ENCODE measurements at places on chromosomes 2 and 18.
A peak's percentile ranks its signal among the peaks of the same experiment; 100 is the strongest.

GRCh38 chr2:225041207-225041850 is 939 bp downstream of the DOCK10 start:
- DNase-seq, result peak; percentile 71

- DNase-seq, result no peak
These were observed 236.5 kb downstream of the NDUFA10 start for GRCh38 chr2:239788576-239789098.

GRCh38 chr18:79786786-79787526 is 10.8 kb upstream of the KCNG2 start:
- no peak for DNase-seq

GRCh38 chr2:3703757-3704355 is 481 bp downstream of the DCDC2C start:
- no peak for DNase-seq

DNA sequence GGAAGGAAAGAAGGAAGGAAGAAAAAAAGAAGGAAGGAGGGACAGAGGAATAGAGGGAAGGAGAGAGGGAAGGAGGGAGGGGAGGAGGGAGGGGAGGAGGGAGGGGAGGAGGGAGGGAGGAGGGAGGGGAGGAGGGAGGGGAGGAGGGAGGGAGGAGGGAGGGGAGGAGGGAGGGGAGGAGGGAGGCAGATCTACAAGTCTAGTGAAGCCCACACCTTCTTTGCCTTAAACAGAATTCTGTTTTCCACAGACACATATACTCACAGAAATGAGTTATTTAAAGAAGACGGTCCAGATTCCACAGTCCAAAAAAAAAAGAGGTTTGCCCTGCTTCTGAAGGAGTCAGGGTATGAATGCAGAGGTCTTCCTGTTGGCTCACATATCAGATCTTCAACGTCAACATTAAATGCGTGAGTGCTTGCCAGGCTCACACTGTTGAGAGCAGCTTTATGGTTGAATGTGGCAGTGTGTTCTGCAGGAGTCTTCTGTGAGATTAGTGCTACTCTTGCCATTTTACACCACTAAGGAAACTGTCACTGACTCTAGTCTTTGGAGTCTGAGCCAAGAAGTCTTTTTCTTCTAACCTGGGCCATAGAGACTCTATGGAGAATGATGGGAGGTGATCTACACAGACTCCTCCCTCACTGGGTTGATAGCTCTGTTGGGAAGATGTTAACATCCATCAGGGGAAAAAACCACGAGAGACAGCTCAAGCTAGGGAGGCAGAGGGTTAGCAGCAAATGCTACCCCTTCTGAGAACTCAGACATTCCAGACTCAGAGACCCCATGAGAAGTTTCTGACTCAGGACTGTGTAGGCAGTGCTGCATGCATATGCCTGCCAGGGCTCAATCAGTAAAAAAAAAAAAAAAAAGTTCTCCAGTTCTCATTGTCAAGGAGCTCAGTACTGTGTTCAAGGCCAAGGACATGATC is 23.3 kb downstream of the PAX8 start:
- DNase-seq, result no peak

DNA sequence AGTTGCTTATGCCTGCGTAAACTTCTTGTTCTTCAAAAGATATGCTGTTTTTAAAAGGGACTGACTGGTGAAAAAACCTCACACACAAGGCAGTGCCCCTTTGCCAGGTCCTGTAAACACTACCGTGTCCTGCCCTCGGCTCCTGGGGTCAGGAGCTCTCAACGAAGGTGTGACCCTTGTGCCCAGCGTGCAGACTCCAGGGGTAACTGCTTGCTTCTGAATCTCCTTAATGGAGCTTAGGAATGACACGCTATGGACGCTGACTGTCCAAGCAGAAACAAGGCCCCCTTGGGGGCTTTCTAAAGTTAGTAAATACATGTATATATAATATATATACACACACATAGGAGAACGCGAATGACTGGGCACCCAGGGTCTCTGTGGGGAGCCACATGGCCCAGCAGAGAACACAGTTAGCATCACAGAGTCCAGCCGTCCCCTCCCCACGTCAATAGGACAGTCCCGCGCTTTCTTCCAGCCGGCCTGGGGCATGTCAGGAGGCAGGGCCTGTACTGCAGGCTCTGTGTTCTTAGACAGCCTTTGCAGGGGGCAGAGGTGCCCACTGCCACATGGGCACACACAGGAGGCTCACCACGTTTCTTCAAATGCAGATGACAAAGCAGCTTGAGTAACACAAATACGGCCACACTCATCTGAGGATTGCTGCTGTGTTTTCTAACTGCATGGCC is 96.1 kb downstream of the HDAC4 start:
- DNase-seq, result no peak

DNA sequence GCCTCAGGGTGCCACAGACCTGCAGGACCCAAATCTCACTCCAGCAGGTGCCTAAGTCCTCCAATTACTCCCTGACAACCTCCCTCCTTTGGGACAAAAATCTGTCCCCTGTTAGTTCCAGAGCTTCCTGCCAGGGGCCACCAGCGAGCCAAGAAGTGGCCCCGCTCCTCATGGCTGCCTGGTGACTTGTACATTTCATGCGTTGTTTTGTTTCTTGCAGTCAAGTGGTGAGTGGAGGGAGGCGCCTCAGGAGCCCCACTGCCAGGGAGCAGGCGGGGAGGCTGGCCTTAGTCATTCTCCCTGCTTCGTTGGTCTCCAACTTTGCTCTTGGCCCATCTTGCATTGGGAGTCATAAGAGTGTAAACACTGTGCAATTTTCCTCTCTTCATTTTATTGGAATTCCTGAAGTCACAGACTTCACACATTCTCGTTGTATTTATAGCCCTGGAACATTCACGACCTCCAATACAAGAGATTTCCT is 81.3 kb downstream of the KCNF1 start:
- DNase-seq, result no peak

DNA sequence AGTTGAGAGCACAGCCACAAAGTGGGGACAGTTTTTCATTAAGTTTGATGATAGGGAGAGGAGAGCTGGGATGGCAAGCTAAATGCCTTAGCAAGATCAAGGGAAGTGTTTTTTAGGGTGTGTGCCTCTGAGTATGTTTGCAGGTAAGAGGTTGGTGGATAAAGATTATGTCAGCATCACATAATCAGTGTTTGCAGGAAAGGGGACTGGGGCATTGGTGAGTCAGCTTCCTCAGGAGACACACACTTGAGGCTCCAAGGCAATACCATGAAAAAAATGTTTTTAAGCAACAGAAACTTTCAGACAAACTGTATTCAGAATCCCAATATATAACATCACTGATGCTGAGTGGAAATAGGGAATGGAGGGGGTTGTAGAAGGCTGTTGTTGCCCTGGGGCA is 25.4 kb upstream of the DTNB start:
- no peak for DNase-seq

GRCh38 chr2:16413947-16414346 is 251.7 kb downstream of the CYRIA start:
- no peak for DNase-seq

DNA sequence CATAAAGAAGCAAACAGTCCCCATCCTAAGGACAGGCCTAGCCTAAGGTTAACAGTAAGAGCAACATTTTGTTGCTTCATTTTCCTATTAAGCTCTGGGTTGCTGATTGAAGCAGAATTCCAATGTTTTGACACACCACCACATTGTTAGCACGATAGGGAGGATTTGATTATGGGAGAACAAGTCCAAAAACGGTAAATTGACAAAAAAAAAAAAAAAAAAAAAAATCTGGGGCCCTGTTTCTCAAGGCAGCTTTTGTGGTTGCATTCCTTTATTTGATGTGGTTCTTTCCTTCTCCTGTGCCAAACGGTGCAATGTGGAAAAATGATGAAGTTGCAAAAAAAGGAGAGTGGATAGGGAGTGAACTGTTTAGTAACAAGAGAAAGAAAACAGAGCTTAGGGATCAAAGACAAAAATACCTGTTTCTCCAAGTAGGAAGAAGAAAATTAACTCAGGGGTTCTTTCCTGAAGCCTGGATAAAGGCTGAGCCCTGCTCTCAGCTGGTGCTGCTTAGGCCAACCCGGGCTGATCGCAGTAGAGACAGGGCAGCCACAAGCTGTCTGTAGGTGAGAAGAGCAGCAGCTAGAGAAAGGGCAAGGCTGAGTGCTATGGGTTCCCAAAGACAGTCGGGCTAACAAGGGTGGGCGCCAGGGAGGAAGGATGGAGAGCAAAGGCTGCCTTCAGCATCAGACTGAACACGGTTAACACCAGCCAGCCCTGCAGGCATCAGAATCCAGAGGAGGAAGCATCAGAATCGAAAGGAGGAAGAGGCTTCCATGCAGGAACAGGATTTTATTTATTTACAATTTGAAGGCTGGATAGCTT is 167.8 kb upstream of the FOSL2 start:
- no peak for DNase-seq

DNA sequence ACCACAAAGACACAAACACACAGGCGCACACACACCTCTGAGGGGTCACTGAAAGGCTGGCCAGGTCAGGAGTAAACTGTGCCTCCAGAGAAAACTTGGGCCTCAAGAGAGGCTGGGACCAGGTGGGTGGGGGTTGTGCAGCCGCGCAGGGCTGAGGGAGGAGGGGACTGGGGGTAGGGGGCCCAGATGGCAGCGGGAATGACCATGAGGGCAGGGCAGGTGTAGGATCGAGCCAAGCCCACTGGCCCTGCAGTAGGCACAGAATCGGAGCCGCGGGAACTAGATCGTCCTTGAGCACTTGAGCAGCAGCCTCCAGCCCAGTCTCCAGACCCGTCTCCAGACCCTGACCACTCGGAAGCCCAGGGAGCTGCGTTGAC is 36.8 kb downstream of the ANKMY1 start:
- DNase-seq, result no peak

DNA sequence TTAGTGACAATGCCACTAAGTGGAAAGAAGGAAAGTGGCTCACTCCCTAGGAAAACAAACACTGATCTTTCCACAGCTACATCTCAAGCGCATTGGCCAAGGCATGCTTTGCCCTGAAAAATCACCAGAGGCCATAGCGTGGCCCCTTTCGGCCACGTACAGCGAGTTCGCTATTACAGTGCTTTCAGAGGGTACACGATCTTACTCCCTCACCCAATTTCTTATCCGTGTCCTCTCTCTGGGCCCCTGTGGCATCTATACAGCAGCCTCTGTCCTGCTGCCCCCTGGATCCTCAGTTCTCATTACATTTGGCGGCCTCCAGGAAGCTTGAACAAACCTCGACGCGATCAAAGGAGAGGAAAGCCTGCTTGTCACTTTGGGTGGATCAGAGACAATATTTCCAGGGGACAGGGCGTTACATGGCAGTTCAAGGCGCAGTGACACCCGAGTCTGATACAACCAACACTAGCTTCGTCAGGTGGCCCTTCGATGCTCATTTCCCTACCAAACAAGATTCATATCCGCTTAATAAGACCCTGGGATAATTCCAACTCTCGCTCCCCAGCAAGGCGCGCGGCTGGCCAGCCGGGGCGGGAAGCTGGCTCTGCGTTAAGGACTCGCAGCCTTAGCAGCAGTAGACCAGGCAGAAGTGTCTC is 941 bp downstream of the SKOR2 start:
- no peak for DNase-seq

GRCh38 chr2:228986961-228987360 is 284.1 kb downstream of the PID1 start:
- no peak for DNase-seq

DNA sequence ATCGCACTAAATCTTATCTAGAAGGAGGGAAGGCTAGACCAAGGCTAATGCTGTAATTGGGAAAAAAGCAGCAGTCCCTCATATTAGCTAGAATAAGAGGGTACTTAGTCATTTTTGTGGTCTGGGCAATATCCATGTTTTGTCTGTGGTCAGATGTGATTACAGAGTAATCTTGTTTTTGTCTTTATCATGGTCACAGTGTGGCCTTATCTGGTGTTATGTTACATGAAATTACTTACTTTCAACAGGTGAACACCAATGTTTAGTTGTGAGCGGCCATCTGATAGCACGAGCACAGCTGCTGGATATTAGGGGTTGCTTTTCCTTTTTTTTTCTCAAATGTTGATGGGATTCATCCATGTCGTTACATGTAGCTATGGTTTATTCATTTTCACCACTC is 23.7 kb upstream of the PLEKHM3 start:
- no peak for DNase-seq

GRCh38 chr2:232537079-232537478 is 2.4 kb upstream of the CHRNG start:
- DNase-seq, result no peak

DNA sequence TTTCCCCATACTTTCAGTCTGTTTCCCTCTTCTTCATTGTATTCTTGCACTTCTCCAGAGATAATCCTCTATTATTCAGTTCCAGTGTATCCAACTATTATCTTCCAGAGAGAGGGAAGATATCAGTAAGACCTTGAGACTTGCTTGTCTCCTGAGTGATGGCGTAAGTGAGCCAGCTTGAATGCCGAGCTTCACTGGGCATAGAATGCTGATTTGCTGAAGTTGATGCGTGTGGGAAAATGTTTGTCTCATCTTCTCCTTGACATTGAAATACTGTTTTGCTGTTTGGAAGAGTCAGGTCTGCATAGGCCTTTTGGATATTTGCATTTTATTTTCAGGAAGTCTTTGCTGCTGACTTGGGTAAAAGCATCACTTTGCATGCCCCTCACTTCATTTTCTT is 41.1 kb upstream of the MGAT5 start:
- no peak for DNase-seq

GRCh38 chr2:42053791-42054701 is 6.2 kb downstream of the PKDCC start:
- DNase-seq, result no peak

- no peak for DNase-seq
These were observed 62.5 kb downstream of the DAW1 start for GRCh38 chr2:227933884-227934283.

GRCh38 chr2:239236043-239236807 is 164.6 kb downstream of the HDAC4 start:
- DNase-seq, result no peak

GRCh38 chr2:197835293-197835692 is 30.9 kb downstream of the PLCL1 start:
- DNase-seq, result no peak

- no peak for DNase-seq
These were observed 165.5 kb downstream of the HDAC4 start for GRCh38 chr2:239235311-239235710.

- no peak for DNase-seq
These were observed 8.7 kb downstream of the STK17B start for GRCh38 chr2:196162586-196163175.

DNA sequence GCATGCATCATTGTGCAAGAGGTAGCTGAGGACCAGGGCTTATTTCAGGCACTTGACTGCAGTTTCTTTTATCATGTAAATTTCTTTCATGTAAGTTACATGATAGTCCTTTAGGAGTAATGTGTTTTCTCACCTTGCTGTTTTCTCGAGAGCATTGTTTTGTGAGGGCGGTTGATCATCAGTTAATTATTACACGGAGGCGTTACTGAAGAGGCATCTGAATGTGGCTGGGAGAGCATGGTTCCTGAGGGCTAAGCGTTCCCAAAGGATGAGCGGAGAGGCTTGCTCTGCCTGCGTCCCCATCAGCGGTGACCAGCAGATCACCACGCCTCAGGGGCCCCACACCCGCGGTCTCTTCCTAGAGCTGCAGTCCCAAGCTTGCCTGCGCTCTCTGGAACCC is 156.1 kb upstream of the NFATC1 start:
- DNase-seq, result no peak

Data from CD4-positive, alpha-beta T cell treated with Interferon gamma for 1 hour (primary cell).